ENCODE measurements at places on chromosomes 5 and 9.

DNA sequence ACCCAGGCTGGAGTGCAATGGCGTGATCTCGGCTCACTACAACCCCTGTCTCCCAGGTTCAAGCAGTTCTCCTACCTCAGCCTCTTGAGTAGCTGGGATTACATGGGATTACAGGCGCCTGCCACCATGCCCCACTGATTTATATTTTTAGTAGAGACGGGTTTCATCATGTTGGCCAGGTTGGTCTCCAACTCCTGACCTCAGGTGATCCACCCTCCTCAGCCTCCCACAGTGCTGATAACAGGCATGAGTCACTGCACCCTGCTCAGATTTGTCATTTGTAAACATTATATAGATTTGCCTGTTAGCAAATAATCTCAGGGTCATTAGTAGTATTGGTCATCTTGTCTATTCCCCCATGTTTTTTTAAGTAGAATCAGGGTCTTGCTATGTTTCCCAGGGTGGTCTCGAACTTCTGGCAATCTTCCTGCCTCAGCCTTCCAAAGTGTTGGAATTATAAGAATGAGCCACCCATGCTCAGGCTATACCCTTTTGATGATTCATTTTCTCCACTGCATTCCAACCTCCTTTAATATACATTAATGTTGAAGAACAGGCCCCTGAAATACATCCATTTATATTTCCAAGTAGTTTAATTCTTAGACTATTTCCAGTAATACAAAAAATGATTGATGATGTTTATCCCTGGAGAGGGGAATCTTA lies 17.3 kb downstream of the CENPH start:
- DNase-seq, result peak; percentile 44

- DNase-seq, result no peak
These were observed 56.8 kb downstream of the ZNF608 start for GRCh38 chr5:124689653-124690052.

GRCh38 chr5:1593903-1594356 lies 70.2 kb upstream of the LPCAT1 start:
- no peak for DNase-seq

GRCh38 chr5:1793301-1793740 lies 6.3 kb downstream of the MRPL36 start:
- DNase-seq, result no peak

DNA sequence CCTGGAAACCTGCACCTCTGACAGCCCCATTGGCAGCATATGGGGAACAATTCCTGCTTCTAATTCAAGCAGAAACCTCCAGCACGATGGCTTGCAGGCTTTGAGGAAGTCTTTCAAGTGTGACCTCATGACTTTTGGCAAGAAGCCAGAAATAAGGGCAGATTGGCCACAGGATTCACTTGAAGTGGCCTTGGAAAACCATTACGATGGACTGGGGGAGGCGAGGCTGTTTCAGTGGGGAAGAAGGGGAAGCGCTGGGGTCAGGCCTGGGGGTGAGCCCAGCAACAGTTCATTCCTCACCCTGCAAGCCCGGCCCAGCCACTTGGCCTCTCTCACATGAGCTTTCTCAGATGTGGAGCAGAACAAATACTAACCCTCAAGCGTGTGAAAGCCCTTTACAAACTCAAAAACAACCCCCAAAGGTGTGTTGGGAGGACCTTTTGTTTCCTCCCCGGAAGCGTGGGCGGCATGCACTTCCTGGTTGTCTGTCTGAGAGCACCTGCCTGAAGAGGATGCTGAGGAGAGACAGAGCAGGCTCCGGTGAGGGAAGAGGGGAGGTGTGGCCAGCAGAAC lies 26.9 kb upstream of the EEIG1 start:
- DNase-seq, result peak; percentile 5

DNA sequence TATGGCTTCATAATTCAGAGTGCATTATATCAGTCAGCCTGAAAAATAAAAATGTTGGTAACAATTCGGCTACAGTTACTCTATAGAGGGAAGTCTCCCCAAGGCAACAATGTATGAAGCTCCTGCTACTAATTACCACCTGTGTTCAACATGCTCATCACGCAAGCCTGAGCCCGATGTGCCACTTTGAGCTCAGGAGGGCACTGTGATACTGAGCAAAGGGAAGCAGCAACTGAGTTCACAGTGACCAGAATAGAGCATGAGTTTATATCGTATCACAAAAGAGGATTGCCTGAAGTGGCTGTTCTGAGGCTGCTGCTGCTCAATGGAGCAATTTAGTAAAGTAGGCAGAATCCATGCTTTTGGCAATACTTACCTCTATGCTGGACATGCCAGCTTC lies 202.0 kb upstream of the HAPLN1 start:
- DNase-seq, result no peak

GRCh38 chr5:56142614-56143372 lies 90.3 kb downstream of the ANKRD55 start:
- DNase-seq, result no peak

- no peak for DNase-seq
These were observed 138.4 kb upstream of the ZNF462 start for GRCh38 chr9:106724566-106724965.

GRCh38 chr5:30401479-30402058 lies 791.9 kb upstream of the CDH6 start:
- no peak for DNase-seq

GRCh38 chr5:104061707-104062106 lies 499.1 kb upstream of the NUDT12 start:
- DNase-seq, result no peak

DNA sequence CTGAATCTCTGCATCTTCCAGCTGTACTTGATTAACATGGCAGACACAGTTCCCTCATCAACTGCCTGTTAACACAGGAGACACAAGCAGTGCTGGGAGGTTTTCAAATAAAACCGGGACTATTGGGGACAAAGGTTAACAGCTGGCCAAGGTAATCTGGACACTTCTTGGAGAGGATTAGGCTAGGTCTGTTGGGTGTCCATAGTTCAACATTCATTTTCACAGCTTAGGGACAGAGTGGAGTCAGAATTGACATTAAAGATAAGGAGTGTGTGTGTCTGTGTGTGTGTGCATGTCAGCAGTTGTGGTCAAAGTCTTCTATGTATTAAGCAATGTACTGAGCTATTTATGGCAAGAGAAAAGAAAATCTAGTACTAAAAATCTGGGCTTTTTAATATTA lies 216.2 kb downstream of the MED10 start:
- no peak for DNase-seq

GRCh38 chr5:28275931-28276330 lies 1237.5 kb upstream of the CDH9 start:
- DNase-seq, result no peak

- DNase-seq, result no peak
These were observed 9.4 kb downstream of the C9orf72 start for GRCh38 chr9:27563738-27564430.

GRCh38 chr9:70746760-70747159 lies 332.3 kb upstream of the KLF9 start:
- DNase-seq, result peak; percentile 54

GRCh38 chr9:134929193-134930158 lies 11.8 kb upstream of the FCN1 start:
- no peak for DNase-seq

- DNase-seq, result no peak
These were observed 5.8 kb downstream of the SH3RF2 start for GRCh38 chr5:145942201-145942600.

GRCh38 chr9:14992081-14992480 lies 81.9 kb upstream of the FREM1 start:
- no peak for DNase-seq

- DNase-seq, result no peak
These were observed 1.1 kb upstream of the MAT2B start for GRCh38 chr5:163504079-163504931.

- no peak for DNase-seq
These were observed 284.2 kb downstream of the SMARCA2 start for GRCh38 chr9:2299156-2299842.

DNA sequence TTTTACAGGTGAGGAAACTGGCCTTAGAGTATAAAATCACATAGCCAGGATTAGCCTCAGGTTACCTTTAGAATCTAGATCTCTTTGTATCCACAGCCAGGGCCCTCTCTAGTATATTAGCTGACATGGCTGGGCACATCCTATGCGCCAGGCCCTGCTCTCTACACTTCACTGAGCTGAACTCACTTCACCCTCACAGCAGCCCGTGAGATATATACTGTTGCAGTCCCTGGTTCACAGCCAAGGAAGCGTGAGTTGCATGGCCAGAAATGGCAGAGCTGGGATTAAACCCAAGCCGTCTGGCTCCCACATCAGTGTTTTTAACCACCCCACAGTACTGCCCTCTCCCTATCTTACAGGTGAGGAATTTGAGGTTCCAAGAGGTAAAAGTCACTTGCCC lies 58.4 kb downstream of the DAB2IP start:
- no peak for DNase-seq

GRCh38 chr5:40736103-40736875 lies 19.5 kb downstream of the TTC33 start:
- peak; percentile 40 for DNase-seq

DNA sequence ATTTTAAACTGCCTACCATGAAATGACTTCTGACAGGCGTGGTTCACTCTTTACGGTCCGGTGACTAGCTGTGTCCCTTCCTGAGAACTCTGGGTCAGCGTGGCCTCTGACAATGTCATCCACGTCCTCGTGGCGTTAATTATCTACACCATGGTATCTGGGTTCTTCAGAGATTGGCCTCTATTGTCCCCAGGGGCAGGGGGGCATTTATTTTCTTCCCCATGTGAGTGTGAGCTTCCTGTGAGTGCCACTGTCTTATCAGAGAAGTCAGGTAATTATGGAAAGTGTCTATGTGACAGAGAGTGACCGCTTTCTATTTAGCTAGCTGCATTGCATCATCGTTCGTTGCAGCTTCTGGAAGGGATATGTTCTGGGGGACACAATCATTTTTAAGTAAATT lies 77.2 kb downstream of the FBXL7 start:
- no peak for DNase-seq

DNA sequence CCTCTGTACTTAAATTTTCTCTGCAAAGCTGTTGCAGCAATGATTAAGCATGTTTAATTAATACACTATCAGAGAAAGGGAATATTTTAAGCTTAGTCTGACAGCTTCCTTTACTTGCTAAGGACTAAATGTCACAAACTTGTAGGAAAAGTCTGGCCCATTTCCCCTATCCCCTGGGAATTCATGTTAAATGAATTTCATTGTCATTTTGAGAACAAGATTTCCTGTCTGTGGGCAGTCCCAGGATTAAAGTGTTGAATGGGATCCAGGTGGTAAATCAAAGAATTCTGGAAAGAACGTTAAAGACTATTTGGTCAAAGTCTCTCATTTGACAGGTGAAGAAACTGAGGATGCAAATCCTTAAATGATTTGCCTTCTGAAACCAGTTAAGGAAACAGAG lies 214.8 kb downstream of the MPDZ start:
- no peak for DNase-seq

All from fibroblast of skin of left quadriceps (primary cell).